ENCODE measurements at places on chromosomes 1 and 21.

DNA sequence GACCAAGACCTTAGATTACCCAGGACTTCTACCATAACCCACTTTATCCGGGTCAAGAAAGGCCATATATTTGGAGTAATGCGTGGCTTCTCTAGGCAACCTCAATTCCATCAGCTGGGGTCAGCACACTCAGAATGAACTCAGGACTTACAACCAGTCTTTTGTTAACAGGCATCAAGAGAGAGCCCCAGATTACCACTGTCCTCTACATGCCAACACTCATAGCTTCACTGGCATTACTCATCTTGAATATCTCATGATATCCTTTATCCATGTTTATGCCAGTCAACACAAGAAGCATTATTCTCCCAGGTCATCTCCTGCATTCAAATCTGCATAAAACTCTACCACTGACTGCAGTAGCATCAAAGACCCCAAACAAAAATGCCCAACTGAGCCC, 6.6 kb upstream of the FCGR2A start:
- no peaks in the 10 kb centered on the region for H3K36me3 ChIP-seq
- no peak for DNase-seq
- no peak overlapping the region for H3K4me3 ChIP-seq

DNA sequence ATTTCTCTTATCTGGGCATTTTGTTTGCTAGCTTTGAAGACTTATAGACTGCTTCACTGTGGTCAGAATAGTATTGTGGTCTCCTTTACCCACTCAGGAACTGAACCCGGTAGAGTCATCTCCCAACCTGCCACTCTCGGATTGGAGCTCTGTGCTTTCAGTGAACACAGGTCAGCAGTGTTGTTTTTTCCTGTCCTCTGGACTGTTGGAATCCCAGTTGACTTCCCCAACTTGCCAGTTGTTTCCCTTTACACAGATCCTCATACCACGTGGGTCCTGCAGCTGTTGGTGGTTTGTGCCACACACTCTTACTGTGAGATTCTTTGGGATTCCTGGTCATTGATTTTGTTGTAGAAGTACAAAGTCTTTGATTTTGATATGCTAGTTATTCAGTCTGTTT, 214.1 kb downstream of the DYRK1A start:
- no peak for DNase-seq
- no peaks in the 10 kb centered on the region for H3K27me3 ChIP-seq
- H3K27ac ChIP-seq: no peak overlapping the region
- H3K36me3 ChIP-seq: no peaks in the 10 kb centered on the region
- H3K4me3 ChIP-seq: no peak overlapping the region

DNA sequence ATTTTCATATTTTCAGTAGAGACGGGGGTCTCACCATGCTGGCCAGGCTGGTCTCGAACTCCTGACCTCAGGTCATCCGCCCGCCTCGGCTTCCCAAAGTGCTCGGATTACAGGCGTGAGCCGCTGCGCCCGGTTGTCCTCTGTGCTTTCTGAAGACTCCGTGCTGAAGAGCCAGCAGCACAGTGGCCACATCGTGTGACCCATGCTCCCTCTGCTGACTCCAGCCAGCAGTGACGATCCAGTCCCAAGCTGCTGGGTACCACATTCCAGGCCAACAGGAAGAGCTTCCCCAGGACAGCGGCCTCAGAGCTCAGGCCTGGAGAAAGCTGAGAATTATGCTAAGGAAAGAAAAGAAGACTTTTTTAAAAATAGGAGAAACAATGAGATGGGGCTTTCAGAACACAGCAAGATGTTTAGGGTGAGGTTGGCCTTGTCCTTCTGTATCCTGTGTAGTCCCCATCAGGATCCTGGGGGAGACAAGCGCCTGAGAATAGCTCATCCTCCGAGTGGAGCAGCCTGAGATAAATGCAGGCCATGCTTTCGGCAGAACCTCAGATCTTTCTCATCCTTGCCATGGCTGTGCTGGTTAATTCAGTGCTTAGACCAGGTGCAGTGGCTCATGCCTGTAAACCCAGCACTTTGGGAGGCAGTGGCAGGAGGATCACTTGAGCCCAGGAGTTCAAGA, 207.1 kb downstream of the SLC35F3 start:
- H3K27me3 ChIP-seq: peaks cover 10% of the 10 kb centered on the region
- no peak overlapping the region for H3K4me3 ChIP-seq
- no peaks in the 10 kb centered on the region for H3K4me1 ChIP-seq
- no peak for DNase-seq
- no peak overlapping the region for H3K27ac ChIP-seq

GRCh38 chr1:177439301-177439700, 268.5 kb downstream of the BRINP2 start:
- H3K36me3 ChIP-seq: no peaks in the 10 kb centered on the region
- H3K4me3 ChIP-seq: no peak overlapping the region
- no peak overlapping the region for H3K27ac ChIP-seq
- no peaks in the 10 kb centered on the region for H3K4me1 ChIP-seq
- DNase-seq: no peak

GRCh38 chr1:45552331-45552730, 1.7 kb downstream of the AKR1A1 start:
- no peak overlapping the region for H3K4me3 ChIP-seq
- peaks cover 9% of the 10 kb centered on the region for H3K4me1 ChIP-seq
- no peaks in the 10 kb centered on the region for H3K27me3 ChIP-seq

DNA sequence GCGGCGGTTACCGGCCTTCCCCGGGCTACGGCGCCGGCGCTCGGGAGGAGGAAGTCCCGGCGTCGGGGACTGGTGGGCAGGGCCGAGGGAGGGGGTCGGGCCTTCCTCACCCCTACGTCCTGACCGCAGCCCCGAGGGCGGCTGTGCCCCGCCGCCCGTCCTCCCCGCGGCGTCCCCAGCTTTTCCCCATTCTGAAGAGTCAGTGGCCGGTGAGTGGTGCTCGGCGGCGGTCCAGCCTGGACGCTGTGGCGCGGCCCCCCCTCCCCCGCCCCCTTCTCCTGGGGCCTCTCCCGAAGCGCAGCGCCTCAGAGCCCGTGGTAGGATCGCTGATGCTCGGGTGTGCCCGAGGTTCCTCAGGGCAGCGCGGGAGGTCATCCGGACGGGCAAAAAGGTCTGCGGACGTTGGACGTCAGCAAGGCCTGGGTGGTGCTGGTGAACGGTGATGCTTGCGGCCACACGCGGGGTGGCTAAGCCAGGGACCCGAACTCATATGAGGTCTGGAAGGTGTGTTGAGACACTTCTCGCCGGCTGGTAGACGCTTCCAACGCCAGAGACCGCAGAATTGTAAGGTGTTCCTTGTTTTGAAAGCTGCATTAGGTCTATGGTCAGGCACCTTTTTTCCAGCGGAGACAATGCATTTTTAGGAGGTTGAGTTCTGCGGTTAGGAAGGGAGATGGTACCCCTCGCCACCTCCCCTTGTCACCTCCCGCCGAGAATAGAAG, 725 bp downstream of the SLC25A33 start:
- no peak overlapping the region for H3K27ac ChIP-seq
- H3K27me3 ChIP-seq: no peaks in the 10 kb centered on the region

DNA sequence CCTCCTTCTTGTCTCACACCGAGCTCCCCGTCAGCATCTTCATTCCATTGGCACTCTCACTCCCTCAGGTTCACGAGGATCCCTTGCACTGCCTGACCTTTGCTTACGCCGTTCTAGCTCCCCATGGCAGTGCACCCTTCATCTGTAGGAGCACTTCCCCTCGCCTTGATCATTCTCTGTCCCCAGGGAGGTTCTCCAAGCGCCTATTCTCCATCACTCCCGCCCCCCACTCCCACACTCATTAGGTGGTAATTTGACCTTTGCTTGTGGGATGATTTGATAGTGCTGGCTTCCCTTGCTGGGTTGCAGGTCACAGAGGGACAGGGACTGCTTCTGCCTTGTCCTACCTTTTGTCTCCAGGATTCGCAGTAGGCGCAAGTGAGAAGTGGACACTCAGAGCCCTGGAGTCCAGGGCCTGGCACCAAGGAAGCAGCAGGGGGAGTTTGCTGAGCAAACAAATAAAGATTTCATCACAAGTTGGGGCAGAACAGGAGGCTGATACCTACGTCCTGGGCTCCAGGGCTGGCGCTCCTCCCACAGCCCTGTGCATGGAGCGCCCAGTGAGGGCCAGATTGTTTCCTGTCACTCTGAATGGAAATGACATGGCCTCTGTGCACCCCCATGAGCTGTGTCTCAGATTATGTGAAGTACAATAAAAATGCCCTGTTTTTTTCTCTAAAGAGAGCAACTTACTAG, 82.0 kb upstream of the RUNX3 start:
- DNase-seq: no peak
- no peaks in the 10 kb centered on the region for H3K27me3 ChIP-seq
- H3K36me3 ChIP-seq: no peaks in the 10 kb centered on the region
- peaks cover 7% of the 10 kb centered on the region for H3K4me1 ChIP-seq
- H3K4me3 ChIP-seq: no peak overlapping the region

DNA sequence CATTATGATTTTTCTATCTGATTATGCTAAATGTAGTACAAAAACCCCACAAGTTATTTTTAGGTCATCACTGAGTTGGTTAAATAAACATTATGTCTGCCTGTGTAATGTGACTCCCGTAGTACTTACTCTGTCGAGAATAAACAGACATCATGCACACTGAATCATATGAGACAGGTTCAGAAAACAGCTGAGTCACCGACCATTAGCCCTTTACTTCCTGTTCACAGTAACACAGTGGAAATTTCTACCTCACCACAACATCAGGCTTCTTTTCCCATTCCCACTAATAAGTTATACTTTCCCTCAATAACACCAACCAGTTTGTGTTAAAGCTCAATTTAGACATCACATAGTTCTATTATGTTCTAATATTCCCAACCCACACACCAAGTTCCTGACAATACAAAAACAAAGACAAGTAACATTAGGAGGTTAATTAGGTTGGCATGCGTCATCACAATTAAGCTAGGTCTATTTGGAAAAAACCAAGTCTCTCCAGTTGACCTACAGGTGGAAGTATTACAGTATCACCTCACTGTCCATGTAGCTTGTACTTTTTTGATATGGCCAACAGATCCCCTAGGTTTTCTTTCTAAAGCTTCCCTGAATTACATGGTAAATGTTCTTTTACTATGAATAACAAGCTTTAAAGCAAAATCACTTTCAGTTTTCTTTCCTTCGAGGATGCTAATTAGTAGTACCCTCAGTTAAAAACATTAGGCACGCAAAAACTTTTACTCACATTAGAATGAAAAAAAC, 154.2 kb downstream of the EIF4G3 start:
- peaks cover 3% of the 10 kb centered on the region for H3K4me1 ChIP-seq
- peak overlapping the region; percentile 24 for H3K4me3 ChIP-seq
- no peaks in the 10 kb centered on the region for H3K36me3 ChIP-seq
- peak overlapping the region; percentile 50 for H3K27ac ChIP-seq
- no peak for DNase-seq
- H3K27me3 ChIP-seq: no peaks in the 10 kb centered on the region

GRCh38 chr1:230105754-230106625, 39.0 kb downstream of the GALNT2 start:
- no peak overlapping the region for H3K27ac ChIP-seq
- H3K36me3 ChIP-seq: no peaks in the 10 kb centered on the region
- no peaks in the 10 kb centered on the region for H3K27me3 ChIP-seq
- peaks cover 2% of the 10 kb centered on the region for H3K4me1 ChIP-seq
- H3K4me3 ChIP-seq: no peak overlapping the region
- DNase-seq: no peak

DNA sequence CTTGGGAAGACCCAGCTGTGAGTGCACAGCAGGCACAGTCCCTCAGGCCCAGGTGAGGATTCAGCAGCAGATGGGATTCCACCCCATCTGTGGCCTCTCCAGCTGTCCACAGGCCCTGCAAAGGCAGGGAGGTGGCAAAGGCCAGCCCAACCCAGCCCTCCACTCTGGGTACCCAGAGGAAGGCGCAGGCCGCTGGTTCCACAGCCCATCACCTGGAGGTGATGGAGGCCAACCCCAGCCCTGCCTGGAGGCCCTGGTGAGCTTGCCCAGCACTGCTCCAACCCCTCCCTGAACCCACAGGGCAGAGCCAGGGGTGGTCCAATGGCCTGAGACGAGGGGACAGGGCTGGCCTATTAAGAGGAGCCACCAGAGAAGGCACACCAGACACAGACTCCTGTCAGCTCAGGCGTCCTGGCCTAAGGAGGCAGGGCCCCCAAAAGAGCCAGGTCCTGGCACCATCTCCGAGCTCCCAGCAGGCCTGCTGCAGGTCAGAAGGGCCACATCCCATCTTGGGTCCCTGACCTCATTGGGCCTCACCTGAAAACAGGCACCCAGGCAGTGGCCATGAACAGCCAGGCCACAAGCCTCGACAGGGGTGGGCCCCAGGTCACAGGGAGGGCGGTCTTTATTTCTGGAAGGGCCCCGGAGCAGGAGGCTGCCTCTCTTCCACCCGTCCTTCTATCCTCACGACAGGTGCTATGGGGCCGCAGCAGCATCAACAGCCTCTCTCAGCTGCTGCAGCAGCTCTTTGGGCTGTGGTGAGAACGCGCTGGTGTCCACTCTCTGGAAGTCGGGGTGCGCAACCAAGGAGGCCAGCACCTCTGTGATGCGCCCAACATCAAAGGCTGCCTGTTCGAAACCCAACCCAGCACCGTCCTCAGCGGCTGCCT, 3.2 kb downstream of the JMJD4 start:
- no peak for DNase-seq
- H3K36me3 ChIP-seq: peaks cover 12% of the 10 kb centered on the region
- no peak overlapping the region for H3K4me3 ChIP-seq
- peaks cover 2% of the 10 kb centered on the region for H3K27me3 ChIP-seq
- peaks cover 14% of the 10 kb centered on the region for H3K4me1 ChIP-seq

DNA sequence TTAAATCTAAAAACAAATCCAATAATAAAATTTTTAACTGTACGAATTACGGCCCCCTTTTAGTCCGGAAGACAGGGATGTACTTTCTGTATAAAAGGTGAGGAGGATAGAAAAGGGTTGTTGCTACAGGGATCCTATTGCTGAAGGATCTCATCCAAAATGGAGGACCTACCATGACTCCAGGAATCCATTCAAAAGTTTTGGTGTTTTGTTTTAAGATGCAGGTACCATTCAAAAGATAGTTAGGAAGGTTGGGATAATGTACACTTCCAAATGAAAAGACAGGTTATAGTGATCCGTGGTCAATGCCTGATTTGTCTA, 1.3 kb upstream of the ENAH start:
- H3K4me3 ChIP-seq: no peak overlapping the region
- no peak for DNase-seq
- H3K36me3 ChIP-seq: no peaks in the 10 kb centered on the region
- no peak overlapping the region for H3K27ac ChIP-seq
- H3K4me1 ChIP-seq: peaks cover 11% of the 10 kb centered on the region
- peaks cover 21% of the 10 kb centered on the region for H3K27me3 ChIP-seq

DNA sequence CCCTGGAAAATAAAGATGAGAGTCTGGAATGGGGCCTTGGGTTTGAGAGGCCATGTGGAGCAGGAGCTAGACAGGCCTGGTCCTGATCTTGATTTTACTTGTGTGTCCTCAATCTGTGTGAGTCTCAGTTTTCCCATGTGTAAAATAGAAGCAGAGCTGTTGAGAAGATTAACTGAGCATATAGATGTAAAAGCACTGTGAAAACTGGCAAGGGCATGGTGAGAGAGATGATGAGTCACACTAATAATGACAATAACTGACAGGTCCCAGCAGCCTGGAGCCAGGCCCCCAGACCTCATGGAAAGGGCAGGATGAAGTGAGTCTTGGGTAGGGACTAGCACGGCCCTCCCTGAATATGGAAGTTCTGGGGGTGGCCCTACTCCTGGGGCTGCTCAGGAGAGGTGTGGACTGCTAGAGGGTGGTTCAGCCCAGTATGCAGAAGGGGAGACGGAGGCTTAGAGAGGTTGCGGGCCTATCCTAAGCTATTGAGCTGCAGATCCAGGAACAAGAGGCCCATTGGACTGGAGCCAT, 2.8 kb upstream of the AHDC1 start:
- peaks cover 5% of the 10 kb centered on the region for H3K36me3 ChIP-seq
- peaks cover 67% of the 10 kb centered on the region for H3K4me1 ChIP-seq
- H3K27me3 ChIP-seq: no peaks in the 10 kb centered on the region
- H3K4me3 ChIP-seq: no peak overlapping the region

- H3K4me1 ChIP-seq: peaks cover 5% of the 10 kb centered on the region
- H3K4me3 ChIP-seq: no peak overlapping the region
- no peaks in the 10 kb centered on the region for H3K36me3 ChIP-seq
- H3K27ac ChIP-seq: no peak overlapping the region
- no peak for DNase-seq
Measured at GRCh38 chr1:41582004-41582325, 97.5 kb upstream of the EDN2 start.

Measured in T-cell (primary cell).